Left colon (tissue), 2 donors: ENCODE measurements at places on chromosomes 2 and 18. TPM values are rescaled to one million over a fixed set of nuclear protein-coding genes. Genes with fewer than 3 reads are reported as not detected.
A peak's percentile ranks its signal among the peaks of the same experiment; 100 is the strongest.

DNA sequence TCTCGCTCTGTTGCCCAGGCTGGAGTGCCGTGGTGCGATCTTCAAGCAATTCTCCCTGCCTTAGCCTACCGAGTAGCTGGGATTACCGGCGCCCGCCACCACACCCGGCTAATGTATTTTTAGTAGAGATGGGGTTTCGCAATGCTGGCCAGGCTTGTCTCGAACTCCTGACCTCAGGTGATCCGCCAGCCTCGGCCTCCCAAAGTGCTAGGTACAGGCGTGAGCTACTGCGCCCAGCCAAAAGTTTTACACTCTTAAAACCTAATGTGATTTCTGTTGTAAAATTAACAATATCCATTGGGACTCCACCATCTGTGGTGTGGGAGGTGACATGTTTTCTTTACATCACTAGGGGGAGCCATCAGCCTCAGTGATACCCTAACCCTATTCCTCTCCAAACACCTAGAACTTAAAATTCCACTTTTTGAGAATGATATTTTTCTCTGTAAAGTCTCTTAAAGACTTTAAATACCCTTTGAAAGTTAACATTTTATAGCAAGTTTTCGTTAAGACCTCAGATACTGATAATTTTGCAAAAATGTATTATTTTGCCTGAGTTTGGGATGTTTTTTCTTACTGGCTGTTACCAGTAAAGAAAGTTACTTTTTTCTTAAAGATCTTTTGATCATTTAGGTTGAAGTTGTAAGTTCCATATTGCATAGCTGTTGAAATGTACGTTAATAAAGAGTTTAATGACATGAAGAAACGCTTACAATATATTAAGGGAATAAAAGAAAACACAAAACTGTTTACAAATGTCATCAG lies 11.6 kb upstream of the EIF2AK2 start:
- DNase-seq: no peak

The CTIF gene
- total RNA-seq: 18.5 TPM

GRCh38 chr2:3727397-3728045 lies 24.1 kb downstream of the DCDC2C start:
- DNase-seq: no peak

GRCh38 chr2:232026910-232027309 lies 65.4 kb downstream of the DIS3L2 start:
- DNase-seq: no peak

DNA sequence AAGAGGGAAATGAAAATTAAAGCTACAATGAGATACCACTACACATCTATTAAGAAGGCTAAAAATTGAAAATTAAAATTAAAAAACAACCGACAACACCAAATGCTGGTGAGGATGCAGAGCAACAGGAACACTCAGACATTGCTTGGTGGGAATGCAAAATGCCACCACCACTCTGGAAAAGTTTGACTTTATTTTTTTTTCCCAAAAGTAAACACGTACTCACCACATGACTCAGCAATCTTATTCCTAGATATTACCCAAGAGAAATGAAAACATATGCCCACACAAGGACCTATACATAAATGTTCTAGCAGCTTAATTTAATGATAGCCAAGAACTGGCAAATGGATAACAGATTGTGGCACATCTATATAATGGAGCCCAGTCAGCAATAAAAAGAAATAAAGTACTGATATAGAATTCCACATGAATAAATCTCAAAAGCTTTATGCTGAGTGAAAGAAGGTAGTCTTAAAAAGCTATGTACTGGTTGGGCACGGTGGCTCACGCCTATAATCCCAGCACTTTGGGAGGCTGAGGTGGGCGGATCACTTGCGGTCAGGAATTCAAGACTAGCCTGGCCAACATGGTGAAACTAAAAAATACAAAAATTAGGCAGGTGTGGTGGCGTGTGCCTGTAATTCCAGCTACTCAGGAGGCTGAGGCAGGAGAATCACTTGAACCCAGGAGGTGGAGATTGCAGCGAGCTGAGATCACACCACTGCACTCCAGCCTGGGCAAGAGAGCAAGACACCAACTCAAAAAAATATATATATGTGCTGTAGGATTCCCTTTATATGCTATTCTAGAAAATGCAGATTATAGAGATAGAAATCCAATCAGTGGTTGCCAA lies 4.2 kb upstream of the PROC start:
- no peak for DNase-seq

The FAM237A gene
- not detected for total RNA-seq

DNA sequence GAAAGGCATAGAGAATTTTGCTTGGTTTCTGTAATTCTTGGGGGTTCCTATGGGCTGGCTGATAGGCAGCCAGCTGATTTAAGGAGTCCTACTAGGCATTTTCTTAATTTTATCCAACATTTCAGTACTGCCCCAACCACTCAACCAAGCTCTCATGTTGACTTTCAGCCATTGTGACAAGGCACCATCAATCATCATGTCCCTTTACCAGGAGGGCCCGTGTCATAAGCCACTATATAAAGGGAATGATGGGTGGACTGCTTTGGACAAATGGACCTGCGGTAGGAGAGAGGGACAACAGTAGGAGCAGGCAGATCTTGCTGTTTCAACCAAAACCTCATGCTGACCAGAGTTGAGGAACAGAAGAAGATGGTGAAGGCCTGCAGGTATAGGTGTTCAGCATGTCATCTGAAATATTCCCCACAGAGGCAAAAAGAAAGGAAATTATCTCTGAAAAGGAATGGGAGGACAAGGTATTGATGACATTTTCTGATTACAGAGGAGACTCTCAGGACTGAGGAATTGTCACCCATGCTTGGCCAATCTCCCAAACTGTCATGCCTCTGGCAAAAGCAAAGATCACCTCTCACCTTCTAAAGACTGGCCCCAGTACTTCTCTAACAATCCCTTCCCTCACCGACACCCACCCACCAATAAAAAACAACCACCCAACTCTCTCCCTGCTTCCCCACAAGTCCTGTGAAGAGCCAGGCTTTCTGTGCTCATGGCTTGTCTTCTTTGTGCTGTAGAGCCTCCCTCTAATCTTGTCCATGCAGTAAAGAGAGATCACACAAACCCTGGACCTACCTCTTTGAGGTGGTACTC lies 10.9 kb upstream of the TNP1 start:
- no peak for DNase-seq

DNA sequence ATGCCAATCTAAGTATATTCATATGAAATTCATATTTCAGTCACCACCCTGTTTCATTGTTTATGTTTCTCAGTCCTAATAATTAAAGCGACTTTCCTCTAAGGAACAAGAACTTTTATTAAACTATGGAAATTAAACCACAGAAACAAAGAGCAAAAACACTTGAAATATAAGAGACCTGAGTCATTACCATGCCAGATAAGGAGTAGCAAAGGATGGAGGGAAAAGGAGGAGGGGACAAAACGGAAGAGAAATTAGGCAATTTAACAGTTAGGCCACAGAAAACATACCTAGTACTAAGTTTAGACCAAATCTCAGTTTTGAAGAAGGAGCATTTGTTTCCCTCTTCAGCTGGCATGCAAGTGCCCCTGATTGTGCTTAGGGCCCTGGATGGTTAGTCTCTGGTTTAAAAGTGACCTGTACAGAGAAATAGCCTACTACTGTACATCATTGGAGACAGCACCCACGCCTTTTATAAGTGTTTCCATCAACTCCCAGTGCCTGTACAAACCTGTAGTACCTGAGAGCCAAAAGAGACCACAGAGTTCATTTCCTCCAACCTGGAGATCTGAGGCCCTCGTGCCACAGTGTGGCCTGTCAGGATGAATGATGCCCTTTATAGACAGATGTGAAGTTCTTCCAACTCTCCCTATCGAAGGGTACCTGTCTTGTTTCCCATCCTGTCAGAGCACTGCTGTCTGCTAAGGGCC lies 74.5 kb downstream of the SPATS2L start:
- no peak for DNase-seq

- no peak for DNase-seq
Observed at GRCh38 chr2:220240641-220241040, 613.2 kb downstream of the SLC4A3 start.

- DNase-seq: no peak
Observed at GRCh38 chr18:34280653-34281052, 55.9 kb upstream of the NOL4 start.

- no peak for DNase-seq
Observed at GRCh38 chr2:190807886-190808285, 72.7 kb upstream of the GLS start.

The VAMP5 gene
- 20.4 TPM for total RNA-seq

GRCh38 chr2:74002505-74003421 lies 18.1 kb downstream of the TET3 start:
- DNase-seq: peak; percentile 76

- DNase-seq: no peak
Observed at GRCh38 chr2:14909795-14910194, 277.3 kb downstream of the LRATD1 start.

The PLEKHB2 gene
- 150 TPM for total RNA-seq

The COL5A2 gene
- total RNA-seq: 21.5 TPM

DNA sequence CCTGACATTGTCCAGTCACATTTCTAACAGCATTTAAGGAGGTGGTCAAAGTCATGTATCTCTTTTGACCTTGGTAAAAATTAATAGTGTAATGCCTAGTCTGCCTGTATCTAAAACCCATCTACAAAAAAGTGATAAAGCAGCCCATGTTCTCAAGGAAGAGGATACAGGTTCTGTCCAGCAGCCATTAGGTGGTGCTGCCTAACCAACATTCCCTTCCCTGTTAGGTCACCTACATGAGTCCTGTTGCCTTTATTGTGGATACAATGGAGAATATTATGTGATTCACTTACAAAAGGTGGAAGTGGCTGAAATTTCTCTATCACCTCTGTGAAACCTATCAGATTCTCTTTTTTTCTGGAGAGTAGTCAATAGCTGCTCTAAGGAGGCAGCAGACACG lies 52.5 kb downstream of the AQP4 start:
- no peak for DNase-seq

GRCh38 chr18:785242-785641 lies 26.8 kb downstream of the YES1 start:
- no peak for DNase-seq

DNA sequence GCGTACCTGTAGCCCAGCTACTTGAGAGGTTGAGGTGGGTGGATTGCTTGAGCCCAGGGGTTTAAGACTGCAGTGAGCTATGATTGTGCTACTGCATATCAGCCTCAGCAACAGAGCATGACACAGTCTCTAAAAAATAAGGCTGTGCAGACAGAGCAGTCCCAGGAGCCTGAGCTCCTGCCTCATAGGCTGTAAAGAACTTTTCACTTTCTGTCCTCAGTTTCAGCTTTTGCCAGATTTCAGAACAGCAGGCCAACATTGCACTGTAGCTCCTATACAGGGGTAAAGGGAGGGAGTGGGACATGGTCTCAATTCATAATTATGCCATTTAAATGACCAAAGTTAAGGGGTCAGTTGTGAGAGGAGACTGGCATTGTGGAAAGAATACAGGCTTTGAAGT lies 150.6 kb downstream of the GALNT1 start:
- no peak for DNase-seq

- no peak for DNase-seq
Observed at GRCh38 chr2:188569431-188570165, 277.9 kb downstream of the GULP1 start.

The KDSR gene
- 42.8 TPM for total RNA-seq

DNA sequence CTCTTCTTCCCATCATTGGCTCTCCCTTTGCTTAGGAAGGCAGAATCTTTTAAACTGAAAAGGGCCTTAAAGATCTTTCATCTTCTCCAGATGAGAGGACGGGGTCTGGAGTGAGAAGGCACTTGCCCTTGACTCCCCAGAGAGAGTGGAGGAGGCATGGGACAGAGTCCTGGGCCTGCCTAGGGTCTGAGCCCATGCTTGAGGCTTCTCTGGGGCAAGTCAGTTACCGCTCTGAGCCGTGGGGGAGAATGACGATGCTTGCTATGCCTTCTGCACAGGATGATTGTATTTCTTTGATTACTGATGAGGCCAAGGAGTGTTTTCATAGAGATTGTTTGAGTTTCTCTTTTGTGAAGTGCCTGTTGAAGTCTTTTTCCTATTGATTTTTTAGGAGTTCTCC lies 921 bp downstream of the PLB1 start:
- no peak for DNase-seq

DNA sequence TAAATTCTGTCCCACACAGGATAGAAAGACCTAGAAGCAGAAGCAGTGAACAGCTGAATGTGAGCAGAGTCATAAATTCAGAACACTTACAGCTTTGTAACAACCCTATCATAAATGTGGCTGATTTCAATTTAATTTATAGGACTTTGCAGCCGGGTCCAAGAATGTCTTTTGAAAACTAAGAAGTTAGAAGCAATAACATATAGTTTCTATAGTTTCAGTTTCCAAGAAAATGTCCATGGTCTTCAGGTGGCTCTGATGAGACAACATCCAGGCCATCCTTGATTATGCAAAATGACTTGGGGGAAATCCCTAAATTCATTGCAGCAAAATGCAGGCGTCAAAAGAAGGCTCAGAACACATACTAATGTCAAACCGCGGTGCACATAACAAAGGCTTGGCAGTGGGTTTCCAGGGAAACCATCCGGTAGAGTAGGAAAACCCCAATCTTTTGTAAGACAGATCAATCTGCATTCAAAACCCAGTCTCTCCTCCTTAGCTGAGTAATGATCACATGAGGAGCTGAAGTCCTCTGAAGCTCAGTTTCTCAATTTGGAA lies 442.2 kb upstream of the ID2 start:
- DNase-seq: no peak

The ALKAL2 gene
- 1.6 TPM for total RNA-seq

GRCh38 chr2:130820279-130820861 lies 16.3 kb upstream of the ARHGEF4 start:
- no peak for DNase-seq

The PRKAG3 gene
- not detected for total RNA-seq

DNA sequence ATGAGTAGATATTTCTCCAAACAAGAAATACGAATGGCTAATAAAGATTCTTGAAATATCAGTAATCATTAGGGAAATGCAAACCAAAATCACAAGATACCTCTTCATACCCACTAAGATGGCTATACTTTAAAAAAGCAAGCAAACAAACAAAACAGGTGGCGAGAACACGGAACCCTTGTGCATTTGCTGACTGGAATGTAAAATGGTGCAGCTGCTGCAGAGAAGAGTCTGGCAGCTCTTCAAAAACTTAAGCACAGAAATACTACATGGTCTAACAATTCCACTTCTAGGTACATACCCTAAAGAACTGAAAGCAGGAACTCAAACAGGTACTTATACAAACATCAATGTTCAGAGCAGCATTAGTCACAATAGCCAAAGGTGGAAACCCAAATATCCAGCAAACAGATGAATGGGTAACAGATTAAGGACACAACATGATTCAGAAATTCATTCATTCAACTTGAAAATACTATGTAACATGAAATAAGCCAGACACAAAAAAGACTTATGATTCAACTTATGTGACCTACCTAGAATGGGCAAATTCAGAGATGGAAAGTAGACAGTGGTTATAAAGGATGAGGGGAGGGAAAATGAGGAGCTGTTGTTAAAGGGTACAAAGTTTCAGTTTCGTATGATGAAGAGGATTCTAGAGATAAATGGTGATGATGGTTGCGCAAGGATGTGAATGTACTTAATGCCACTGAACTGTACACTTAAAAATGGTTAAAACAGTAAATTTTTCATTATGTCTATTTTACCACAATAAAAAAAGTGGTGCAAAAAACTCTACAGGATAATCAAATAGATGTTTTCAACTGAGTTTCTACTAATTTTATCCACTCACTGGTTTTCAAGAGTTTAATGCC lies 26.9 kb upstream of the GPR75 start:
- no peak for DNase-seq

The KCNS3 gene
- 21.2 TPM for total RNA-seq
